Stimulated activated CD8-positive, alpha-beta memory T cell treated with anti-CD3 and anti-CD28 coated beads, Interleukin-15, amount 100 ng/mL, for 48 hours (primary cell): ENCODE measurements at places on chromosomes 1 and 21.

GRCh38 chr1:41277371-41277975 is 35.4 kb upstream of the SCMH1 start:
- DNase-seq = no peak

DNA sequence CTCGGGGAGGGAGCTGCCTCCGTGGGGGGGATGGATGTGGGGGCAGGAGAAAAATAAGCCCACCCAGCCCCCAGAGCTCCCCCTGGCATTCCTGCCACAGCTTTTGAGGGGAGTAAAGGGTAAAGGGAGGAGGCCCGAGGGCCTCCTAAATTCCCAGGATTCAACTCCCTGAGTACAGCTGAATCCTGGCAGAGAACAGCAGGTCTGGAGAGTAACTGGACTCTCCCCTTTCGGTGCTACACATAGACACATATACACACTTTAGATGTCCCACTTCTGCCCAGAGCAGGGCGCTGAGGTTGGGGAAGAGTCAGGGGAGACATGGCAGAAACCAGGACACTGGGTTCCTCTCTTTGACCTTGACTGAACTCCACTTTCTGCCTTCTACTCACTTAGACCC is 3.0 kb downstream of the KIRREL1 start:
- DNase-seq = no peak

DNA sequence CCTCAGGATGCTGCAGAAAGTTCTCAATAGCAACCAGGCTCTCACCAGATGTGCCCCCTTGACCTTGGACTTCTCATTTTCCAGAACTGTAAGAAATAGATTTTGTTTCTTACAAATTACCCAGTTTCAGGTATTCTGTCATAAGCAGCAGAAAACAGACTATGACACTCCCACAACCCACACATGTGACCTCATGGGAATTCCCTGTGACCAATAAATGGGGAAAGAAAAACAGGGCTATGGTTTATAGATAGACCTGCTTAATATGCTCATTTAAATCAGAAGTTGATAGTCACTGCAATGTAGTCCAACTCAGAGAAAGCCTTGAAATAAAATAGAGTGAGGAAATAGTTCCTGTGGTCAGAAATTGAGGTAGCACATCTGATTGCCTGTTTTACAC is 380.9 kb upstream of the PTBP2 start:
- no peak for DNase-seq

- no peak for DNase-seq
Measured at GRCh38 chr1:112925015-112925414, 31.0 kb downstream of the SLC16A1 start.

DNA sequence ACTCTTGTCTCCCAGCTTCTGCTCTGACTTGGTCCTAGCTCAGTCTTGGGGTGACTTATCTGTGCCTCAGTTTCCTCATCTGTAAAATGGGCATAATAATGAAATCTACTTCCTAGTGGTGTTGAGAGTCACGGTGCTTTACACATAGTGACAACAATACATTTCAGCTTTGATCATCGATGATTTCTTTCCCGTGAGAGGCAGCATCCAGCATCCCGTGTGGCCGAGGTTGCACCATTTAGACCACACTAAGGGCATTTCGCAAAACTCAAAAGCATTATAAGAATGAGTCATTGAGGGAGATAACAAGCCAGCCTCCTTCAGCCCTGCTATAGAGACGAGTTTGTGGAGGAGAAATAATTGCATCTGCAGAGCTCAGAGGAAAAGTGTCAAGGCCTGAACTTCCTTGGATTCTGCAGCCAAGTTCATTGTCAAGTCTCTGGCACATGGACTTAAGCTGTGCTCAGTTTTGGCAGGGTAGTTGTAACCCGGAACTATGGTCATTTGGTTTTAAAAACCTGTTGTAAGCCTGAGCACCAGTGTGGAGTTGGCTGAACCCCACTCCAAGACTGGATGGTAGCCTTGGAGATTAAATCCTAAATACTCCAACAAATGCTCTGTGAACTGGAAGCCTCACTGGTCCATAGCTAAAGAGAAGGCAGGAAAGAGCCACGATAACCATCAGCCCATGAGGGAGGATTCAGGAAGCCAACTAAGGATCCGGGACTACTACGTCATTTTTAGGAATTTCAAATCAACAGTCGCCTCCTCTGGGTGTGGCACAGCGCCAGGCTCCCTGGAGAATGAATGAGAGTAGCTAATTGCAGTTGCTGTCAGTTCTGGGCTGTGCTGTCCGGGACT is 64.2 kb downstream of the TCP10L start:
- DNase-seq = no peak

- no peak for DNase-seq
Measured at GRCh38 chr1:214292322-214292721, 11.4 kb downstream of the SMYD2 start.

GRCh38 chr1:9150582-9151327 is 21.9 kb upstream of the GPR157 start:
- DNase-seq = no peak

DNA sequence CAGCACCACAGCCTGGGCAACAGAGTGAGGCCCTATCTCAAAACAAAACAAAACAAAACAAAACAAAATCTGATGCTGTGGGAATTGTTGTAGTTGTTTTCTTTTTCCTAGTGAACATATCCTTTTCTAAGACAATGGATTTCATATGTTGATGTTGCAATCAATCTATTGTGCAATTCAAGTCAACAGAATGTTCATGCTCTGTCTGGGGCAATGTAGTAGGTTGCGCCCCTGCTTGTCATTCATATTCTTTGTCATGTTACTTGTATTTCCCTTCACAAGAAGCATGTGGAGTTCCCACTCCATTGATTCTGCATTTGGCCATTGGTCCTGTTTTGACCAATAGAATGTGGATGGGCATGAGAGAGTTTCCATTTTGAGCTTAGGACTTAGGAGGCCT is 223.9 kb downstream of the DUSP10 start:
- no peak for DNase-seq

- peak; percentile 37 for DNase-seq
Measured at GRCh38 chr1:46522184-46522968, 29.1 kb downstream of the KNCN start.

- DNase-seq = no peak
Measured at GRCh38 chr1:96520579-96520947, 201.0 kb upstream of the PTBP2 start.

GRCh38 chr1:215749414-215749813 is 182.3 kb downstream of the KCTD3 start:
- no peak for DNase-seq

DNA sequence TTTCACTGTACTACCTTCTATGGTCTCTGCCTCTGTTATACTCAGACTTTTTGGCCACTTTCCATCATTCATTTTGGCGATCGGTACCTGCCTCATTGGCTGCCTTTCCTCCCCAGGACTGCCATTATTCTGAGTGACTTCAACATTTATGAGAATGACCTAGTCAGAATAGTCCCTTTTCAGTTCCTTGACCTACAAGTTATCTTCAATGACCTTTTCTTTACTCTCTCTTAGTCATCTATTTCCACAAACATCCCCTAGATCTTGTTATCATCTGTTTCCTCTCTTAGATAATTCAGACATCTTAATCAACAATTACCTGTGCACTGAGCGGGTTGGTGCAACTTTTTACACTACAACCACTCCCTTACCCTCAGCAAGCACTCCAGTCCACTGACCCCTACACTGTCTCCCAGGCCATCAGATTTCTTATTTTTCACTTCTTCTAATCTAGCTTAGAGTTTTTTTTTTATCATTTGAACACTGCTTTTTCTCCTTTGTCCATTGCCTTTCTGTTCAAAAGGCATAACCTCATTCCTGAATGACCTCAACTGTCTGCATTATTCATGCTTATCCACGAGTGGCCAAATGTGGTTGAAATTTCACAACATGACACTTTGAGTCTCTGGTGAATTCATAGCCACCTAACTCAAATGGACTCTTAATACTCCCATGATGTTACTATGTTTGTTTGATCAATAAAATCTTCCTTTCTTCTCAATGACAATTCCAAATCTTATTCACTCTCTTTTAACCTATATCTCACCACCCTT is 112.7 kb downstream of the HMCN1 start:
- DNase-seq = no peak

- no peak for DNase-seq
Measured at GRCh38 chr1:216071262-216071661, 352.0 kb downstream of the USH2A start.

DNA sequence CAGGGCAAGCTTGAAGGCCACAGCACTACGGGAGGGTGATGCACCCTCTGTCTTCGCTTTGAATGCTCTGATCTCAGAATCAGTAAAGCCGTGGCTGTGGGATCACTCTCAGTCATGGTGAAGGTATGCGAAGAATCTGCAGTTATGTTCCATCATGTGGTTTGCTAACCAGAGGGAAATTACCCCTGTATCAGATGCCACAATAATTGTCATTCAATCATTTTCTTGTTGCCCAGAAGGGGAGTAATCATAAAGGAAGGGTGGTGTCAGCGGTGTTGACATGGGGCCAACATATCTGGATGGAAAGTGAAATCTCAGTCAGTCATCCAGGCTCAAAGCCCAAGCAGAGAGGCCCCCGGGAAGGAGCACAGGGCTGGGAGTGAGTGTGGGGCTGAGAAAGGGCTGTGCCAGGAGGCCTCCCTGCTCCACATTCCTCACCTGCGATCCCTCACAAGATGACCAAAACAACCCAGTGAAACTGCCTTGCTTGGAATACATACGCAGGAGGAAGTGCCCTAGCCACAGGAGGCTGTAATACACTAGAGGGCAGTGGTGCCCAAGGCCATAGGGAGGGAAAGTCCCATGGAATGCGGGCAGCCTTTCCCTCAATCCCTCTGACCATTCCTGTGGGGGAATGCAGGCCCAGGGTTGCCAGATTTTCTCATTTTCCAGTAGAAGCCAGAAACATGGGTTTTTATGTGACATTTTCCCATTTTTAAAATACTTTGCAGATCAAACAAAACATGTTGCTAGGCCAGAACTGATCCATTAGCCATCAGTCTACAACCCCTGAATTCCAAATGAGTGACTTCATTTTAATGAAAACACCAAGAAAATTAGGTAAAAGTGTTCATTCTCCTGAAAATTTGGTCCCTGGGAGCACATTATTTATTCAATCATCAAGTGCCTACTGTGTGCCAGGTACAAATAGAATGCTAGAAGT is 95.7 kb upstream of the VANGL1 start:
- no peak for DNase-seq
